Kidney (tissue), 22 donors: ENCODE measurements at places on chromosomes 5 and 9. TPM values are rescaled to one million over a fixed set of nuclear protein-coding genes. Genes with fewer than 3 reads are reported as not detected.

GRCh38 chr9:89224633-89225032 lies 46.0 kb upstream of the SHC3 start:
- H3K27ac ChIP-seq: no peak overlapping the region
- no peak overlapping the region for H3K4me3 ChIP-seq
- H3K27me3 ChIP-seq: no peaks in the 10 kb centered on the region
- DNase-seq: no peak
- H3K4me1 ChIP-seq: no peaks in the 10 kb centered on the region

The CDKN2A gene
- not detected for polyA plus RNA-seq

The UNC5A gene
- polyA plus RNA-seq: not detected

DNA sequence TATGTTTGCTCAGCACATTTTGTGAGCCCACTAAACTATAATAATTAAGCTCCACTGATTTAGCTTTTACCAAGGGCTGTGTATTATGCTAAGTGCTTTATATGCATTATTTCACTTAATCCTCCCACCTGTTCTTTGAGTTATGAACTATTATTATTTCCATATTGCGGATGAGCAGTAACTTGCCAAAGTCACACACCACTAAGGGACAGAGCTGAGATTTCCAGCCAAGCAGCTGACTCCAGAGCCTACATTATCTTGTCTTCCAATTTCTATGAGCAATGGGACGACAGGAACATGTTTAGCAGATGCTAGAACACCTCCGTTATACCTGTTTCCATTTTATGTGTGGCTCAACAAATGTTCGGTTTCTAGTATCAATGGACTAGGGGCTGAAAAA lies 237.5 kb upstream of the PANK3 start:
- no peaks in the 10 kb centered on the region for H3K36me3 ChIP-seq
- no peak overlapping the region for H3K4me3 ChIP-seq
- H3K27me3 ChIP-seq: no peaks in the 10 kb centered on the region
- no peak overlapping the region for H3K27ac ChIP-seq

- H3K36me3 ChIP-seq: no peaks in the 10 kb centered on the region
- H3K4me3 ChIP-seq: no peak overlapping the region
- no peaks in the 10 kb centered on the region for H3K4me1 ChIP-seq
- DNase-seq: no peak
These were observed 163.4 kb upstream of the DMAC1 start for GRCh38 chr9:7963026-7963425.

DNA sequence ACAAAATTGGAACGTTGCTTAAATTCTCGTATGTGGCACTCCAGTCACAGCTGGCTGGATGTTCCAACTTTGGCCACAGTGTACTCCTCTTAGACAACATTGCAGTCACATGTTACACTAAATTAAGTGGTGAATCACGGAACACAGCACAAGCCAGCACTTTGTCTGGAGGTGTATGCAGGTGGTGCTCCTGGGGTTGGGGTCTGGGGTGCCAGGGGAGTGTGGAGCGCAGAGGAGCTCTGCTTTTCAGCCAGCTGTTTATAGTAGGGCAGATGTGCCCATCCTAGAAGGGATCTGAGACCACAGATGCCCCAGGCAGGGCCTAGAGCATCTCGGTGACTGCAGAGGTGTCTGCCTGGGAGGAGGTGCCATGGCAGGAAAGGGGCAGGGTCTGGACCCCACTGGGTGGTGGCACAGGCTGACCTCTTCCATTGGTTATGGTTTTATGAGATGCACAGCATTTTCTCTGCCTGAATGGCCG lies 82.6 kb downstream of the WNK2 start:
- no peaks in the 10 kb centered on the region for H3K36me3 ChIP-seq
- H3K4me1 ChIP-seq: no peaks in the 10 kb centered on the region
- no peak overlapping the region for H3K4me3 ChIP-seq
- DNase-seq: no peak
- H3K27ac ChIP-seq: no peak overlapping the region
- no peaks in the 10 kb centered on the region for H3K27me3 ChIP-seq

DNA sequence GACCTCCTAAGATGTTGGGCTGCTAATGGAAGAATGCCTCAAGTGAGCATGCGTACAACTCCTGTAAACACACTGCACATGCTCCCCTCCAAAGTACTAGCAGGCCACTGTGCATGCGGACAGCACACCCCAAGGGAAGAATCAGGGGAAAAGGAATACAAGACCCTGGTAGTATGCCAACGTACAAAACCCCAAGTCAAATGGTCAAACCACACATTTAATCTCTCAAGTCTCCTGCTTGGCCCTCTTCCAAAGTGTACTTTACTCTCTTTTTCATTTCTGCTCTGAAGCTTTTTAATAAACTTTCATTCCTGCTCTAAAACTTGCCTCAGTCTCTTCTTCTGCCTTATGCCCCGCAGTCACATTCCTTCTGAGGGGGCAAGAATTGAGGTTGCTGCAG lies 466.4 kb downstream of the DMRTA1 start:
- H3K4me1 ChIP-seq: no peaks in the 10 kb centered on the region
- no peaks in the 10 kb centered on the region for H3K27me3 ChIP-seq
- no peaks in the 10 kb centered on the region for H3K36me3 ChIP-seq
- no peak overlapping the region for H3K4me3 ChIP-seq
- H3K27ac ChIP-seq: no peak overlapping the region
